ENCODE measurements at places on chromosomes 2 and 18.

- DNase-seq, result no peak
Measured at GRCh38 chr2:137287913-137288639, 522.7 kb downstream of the THSD7B start.

- DNase-seq, result no peak
Measured at GRCh38 chr2:107338571-107338970, 452.6 kb upstream of the ST6GAL2 start.

DNA sequence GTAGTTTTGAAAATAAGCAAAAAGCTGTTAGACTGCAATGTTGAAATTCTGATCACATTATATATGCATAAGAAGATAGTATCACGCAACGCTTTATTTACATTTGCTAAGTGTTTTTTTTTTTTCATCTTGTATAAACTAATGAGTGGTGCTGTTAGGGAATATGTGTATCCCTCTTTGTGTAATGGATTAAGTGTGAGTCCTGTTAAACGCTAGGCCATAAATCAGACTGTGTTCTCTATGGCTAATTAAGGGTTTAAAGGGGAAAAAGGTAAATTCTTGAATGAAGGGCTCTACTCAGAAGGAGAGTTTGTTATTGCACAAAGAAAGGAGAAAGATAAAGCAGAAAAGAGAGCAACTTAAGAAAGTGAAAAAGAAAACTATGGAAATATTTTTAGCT is 4.8 kb upstream of the ASXL3 start:
- no peak for DNase-seq

DNA sequence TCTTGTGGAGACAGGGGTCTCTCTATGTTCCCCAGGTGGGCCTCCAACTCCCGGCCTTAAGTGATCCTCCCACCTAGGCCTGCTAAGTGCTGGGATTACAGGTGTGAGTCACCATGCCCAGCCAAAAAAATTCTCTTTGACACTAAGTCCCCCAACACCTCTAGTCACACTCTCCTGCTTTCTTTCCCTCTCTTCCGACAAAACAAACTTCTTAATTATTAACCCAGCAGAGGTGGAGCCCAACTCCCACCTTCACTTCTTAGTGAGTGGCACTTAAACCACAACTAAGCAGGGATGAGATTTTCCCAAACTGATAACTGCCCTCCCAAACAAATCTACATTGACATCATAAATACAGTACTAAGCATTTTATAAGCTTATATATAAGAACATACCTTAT is 60.5 kb upstream of the PMAIP1 start:
- DNase-seq, result no peak

DNA sequence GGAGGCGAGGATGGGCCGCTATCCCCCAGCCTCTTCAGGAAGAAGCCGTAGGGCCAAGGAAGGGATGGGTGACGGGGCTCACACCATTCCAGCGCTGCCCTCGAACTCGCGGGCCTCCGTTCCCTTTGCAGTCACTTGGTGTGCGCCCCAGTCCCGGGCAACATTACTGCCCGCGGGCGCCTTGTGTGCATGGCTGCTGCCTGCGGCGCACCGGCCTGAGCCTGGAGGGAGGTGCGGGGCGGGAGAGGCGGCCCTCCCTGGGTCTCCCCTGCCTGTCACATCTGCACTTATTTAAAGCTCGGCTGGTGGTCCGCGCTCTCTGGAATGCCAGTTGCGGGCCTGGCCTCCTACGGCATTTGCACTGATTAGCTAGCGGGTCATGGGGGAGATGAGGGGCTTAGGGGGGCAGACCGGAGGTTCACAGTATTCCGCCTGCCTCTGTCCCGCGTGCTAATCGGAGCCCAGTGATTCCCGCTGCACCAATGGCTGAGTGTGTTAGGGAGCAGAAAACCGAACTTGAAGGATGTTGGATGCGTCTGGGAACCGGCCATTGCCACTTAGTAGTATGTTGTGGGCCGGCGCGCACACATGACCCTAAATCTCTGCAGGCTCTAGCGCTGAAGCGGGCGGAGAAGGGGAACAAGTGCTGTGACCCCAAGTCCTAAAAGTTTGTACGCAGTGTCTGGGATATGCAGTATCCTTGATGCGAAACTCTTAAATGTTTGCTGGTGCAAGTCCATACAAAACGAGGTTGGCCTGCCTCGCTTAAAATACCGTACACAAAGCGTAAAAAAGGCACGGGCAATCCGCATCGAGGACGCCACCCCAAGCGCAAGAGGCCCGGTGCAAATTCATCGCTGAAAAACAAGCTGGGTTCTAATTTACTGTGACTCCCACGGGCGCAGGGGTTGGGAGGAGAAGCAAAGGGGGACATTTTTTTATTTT is 161.2 kb upstream of the SIX2 start:
- no peak for DNase-seq

DNA sequence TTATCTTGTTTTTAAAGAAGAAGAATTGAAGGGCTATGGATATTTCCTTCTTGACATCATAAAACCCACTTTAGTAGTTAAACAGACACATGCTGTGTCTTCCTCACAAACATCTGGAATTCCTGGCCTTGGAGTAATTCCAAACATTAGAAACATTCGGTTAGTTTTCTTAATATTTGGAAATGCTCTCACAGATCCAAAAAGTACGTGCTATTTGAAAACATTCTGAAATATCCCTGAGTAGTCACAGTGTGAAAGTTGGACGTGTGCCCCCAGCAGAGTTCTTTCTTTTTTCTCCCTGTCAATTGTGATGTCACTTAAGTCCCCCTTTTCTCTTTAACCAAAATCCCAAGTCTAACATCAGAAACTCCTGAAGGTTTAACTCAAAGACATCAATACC is 91.3 kb downstream of the ANTXR1 start:
- DNase-seq, result no peak

GRCh38 chr2:10271946-10272345 is 30.8 kb upstream of the HPCAL1 start:
- no peak for DNase-seq

DNA sequence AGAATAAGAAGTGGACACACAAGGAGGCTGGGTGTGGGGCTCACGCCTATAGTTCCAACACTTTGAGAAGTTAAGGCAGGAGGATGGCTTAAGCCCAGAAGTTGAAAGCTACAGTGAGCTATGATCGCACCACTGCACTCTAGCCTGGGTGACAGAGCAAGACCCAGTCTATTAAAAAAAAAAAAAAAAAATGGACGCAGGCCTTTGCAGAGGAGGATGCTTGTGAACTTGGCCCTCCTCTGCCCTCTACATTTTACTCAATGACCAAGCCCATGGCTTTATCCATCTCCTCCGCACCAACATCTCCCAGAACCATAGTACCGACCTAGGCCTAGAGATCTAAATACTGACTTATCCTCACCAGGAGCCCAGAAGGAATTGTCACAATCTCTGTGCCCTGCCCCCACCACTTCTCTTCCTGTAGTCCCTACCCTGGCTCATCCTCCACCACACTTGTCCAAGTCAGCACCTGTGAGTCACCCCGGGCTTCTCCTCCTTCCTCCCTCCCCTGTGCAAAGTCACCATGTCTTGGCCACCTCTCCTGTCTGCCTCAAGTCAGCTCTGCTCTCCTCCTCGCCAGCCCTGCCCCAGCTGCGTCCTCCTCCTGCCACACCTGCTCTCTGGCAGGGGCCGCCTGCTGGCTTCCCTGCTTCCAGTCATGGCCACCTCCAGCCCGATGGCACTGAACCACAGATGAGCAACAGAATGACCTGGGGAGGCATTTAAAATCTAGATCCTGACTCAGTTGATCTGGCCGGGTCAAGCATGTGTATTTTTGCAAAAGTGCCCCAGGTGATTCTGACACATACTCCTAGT is 35.8 kb upstream of the ASPRV1 start:
- peak; percentile 27 for DNase-seq

DNA sequence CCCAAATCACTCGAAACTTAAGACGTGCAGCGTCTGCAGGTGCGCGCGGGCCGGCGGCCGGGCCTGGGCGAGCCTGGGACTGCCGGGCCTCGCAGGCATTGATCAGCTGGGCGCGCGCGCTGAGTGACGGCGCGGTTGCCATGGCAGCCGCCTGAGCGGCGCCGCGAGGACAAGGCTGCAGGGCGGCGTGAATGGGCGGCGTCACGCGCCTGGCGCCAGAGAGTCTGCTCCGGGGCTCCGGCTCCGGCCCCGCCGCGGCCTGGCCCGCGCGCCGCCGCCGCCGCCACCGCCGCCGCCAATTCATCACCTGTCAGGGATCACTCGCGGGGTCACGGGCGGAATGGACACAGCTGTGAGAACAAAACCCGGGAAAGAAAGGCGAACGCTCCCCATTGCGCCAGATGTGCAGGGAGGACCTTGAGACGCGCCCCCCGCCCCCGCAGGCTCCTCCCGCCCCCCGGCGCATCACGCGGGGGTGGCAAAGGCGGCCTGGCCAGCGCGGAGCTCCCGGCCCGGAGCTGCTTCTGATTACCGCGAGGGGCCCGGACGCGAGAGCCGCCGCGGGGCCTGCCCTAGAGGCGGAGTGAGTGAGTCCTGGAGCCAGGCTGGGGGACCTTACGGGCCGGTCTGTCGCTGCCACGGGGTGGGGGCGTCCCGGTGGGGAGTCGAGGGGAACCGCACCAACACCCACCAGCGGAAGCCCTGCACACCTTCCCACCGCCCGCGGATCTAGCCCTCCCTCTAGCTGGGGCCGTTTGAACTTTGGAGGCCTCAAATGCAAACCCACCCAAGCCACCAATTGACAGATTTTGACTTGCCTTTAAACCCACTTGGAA is 2.9 kb upstream of the ID2 start:
- DNase-seq, result peak; percentile 89

GRCh38 chr2:142874293-142874814 is 3.1 kb upstream of the KYNU start:
- no peak for DNase-seq

GRCh38 chr2:122034777-122035176 is 279.3 kb downstream of the TSN start:
- no peak for DNase-seq

DNA sequence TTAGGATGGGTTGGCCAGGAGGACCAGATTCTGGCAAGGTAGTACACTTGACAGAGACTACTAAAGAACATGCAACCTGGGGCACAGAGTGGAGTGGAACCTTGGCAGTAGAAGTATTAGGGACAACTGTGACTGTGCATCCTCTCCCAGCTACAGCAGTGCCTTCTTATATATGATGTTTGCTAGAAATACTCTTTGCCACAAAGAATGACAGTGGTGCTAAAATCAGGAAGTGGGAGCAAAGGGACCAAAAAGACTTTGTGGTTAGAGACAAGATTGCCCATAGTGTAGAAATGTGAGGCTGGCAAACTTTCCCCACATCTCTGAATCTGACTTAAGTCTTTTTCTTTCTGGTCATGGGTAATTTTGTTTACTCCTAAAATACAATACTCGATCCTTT is 9.4 kb upstream of the SLC38A11 start:
- no peak for DNase-seq

DNA sequence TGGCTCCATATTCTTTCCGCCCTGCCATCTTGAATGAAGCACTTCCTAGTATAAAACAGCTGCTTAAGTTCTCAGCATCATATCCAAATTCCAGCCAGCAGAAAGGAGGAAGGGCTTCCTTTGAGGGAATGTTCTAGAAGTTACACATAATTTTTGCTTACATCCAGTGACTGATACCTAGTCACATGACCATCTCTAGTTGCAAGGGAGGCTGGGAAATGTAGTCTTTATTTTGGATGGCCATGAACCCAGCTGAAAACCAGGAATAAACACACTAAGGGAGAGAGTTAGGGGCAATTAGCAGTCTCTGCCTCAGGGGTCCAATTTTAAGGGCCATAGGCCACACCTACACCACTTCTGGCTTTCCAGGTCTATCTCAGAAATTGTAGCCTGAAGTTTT is 57.8 kb upstream of the LMAN1 start:
- DNase-seq, result no peak

GRCh38 chr2:70769450-70769849 is 1.4 kb upstream of the ADD2 start:
- DNase-seq, result no peak

DNA sequence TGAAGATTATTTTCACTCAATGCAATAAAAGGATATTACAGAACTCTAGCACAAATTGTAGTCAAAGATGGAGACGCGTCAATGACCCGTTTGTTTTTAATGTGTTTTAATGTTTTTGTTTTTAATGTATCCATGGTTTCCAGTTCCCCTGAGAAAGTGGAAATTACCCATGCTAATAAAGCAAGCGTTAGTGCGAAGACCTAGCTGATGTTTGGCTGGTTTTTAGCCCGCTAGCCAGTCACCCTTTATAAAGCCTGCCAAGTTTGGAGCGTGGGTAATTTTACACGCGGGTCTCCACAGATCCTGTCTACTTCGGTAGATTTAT is 430 bp upstream of the CHMP1B start:
- no peak for DNase-seq

DNA sequence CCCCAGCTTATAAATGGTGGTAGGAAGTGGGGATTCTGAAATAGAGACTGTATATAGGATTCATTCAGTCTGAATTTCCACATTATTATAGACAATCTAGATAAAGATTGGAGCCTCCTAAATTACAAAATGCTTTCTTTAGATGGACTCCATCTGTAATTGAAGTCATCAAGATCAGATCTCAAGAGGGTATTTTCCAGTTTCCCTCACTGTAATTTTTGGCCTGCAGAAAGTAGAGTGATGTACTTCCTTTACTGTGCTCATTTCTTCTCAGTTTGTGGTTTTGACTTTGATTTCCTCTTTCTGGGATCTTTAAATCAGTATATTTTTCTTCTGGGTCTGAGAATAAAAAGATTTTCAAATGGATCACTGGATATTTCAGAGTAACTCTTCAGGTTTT is 7.2 kb downstream of the BABAM2 start:
- no peak for DNase-seq

DNA sequence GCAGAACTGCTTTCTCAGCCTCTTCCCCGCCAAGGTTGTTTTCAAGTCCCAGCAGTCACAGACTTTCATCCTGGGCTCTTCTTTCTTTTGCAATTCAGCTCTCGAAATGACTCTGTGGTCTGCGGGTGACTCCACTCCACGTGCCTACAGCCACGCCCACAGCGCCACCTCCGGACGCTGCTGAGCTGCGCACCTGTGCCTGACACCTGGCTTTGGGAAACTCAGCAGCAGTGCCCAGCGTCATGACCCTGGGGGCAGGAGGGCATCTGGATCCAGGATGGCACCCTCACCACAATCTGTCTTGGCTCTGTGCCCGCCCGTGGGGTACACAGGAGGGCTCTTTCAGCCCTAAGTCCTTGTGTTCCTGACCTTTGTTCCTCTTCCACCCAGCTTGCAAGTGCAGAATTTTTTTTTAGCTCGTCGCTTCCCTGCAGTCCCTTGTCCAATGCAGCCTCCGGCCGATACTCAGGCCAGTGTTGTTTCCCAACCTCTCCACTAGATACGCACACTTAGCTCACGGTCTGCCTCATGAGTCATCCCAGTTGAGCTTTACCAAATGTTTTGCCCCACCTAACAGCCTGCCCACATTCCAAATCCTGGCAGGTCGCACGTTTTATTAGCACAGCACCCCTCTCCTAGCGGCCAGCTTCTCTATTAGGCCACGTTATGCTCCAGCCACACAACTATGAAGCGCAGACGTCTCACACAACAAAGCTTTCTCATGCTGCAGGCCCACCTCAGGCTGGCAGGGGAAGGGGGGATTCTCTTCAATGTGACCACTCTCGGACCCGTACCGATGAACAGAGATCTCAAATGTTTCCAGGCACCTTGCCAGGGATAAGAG is 6.5 kb upstream of the CAPN10 start:
- no peak for DNase-seq

- no peak for DNase-seq
Measured at GRCh38 chr18:57585855-57586250, 649 bp downstream of the FECH start.

All from liver (tissue), 10 donors.